Smooth muscle cell of bladder (primary cell): ENCODE measurements at places on chromosomes 6 and 20. TPM values are rescaled to one million over a fixed set of nuclear protein-coding genes. Genes with fewer than 3 reads are reported as not detected.

The HRH3 gene
- total RNA-seq = not detected in 2 replicates

The CALHM5 gene
- total RNA-seq = 8.0 and 8.7 TPM in 2 replicates

The SLC52A3 gene
- total RNA-seq = not detected in 2 replicates

The SERAC1 gene
- 6.8 and 10.6 TPM in 2 replicates for total RNA-seq

The ANGPT4 gene
- not detected in 2 replicates for total RNA-seq

The CTAGE9 gene
- not detected in 2 replicates for total RNA-seq

The DYNLT2 gene
- total RNA-seq = 0.65 and 0.85 TPM in 2 replicates

The LSM2 gene
- total RNA-seq = 22.3 and 27.3 TPM in 2 replicates

The MRS2 gene
- total RNA-seq = 10.8 and 12.5 TPM in 2 replicates

The FAM83C gene
- not detected in 2 replicates for total RNA-seq

The PTCRA gene
- total RNA-seq = not detected in 2 replicates

The SH3BGRL2 gene
- total RNA-seq = 2.0 and 2.2 TPM in 2 replicates

The BMP6 gene
- 29.0 and 70.7 TPM in 2 replicates for total RNA-seq

The TNFRSF21 gene
- 17.9 and 18.9 TPM in 2 replicates for total RNA-seq

The TMEM14A gene
- total RNA-seq = 18.5 and 21.2 TPM in 2 replicates

The BPIFB2 gene
- not detected in 2 replicates for total RNA-seq

The PLA2G7 gene
- 0.09 TPM in 1 of 2 replicates, not detected in the other for total RNA-seq

The CRIP3 gene
- 0.18 TPM in 1 of 2 replicates, not detected in the other for total RNA-seq

The SOX12 gene
- total RNA-seq = 2.1 and 3.1 TPM in 2 replicates

The SLC22A3 gene
- total RNA-seq = 0.43 and 3.0 TPM in 2 replicates

The CYP39A1 gene
- 14.7 and 22.6 TPM in 2 replicates for total RNA-seq

The CEP162 gene
- total RNA-seq = 5.8 and 8.0 TPM in 2 replicates

The DSP gene
- total RNA-seq = 0.28 and 0.83 TPM in 2 replicates

The SIRPD gene
- total RNA-seq = not detected in 2 replicates

The HUS1B gene
- 0.71 and 0.83 TPM in 2 replicates for total RNA-seq

The IP6K3 gene
- 0.14 and 0.18 TPM in 2 replicates for total RNA-seq

The RPS6KA2 gene
- 61.8 and 109 TPM in 2 replicates for total RNA-seq

The UNC93A gene
- not detected in 2 replicates for total RNA-seq

The POU5F1 gene
- 0.09 and 0.14 TPM in 2 replicates for total RNA-seq

The NKAPL gene
- 1.8 and 2.0 TPM in 2 replicates for total RNA-seq

The TSBP1 gene
- total RNA-seq = not detected in 2 replicates

The MRAP2 gene
- 0.28 and 0.65 TPM in 2 replicates for total RNA-seq

The SAMD3 gene
- 4.1 and 11.8 TPM in 2 replicates for total RNA-seq

The TREML4 gene
- total RNA-seq = 0.14 TPM in 1 of 2 replicates, not detected in the other

The SCRT2 gene
- total RNA-seq = not detected in 2 replicates

The SLC17A1 gene
- not detected in 2 replicates for total RNA-seq

The FOXQ1 gene
- total RNA-seq = 0.09 and 0.14 TPM in 2 replicates

The TAP1 gene
- total RNA-seq = 37.1 and 41.5 TPM in 2 replicates

The RSPO4 gene
- total RNA-seq = not detected in 2 replicates

The APCDD1L gene
- total RNA-seq = 7.0 and 14.1 TPM in 2 replicates

The HLA-DRB1 gene
- total RNA-seq = not detected in 2 replicates

The FOXF2 gene
- total RNA-seq = 2.1 and 3.8 TPM in 2 replicates

The GNAS-AS1 gene
- total RNA-seq = 0.71 and 1.2 TPM in 2 replicates

The SRMS gene
- not detected in 2 replicates for total RNA-seq
